ENCODE measurements at places on chromosomes 1 and 21. TPM values are rescaled to one million over a fixed set of nuclear protein-coding genes. Genes with fewer than 3 reads are reported as not detected.

DNA sequence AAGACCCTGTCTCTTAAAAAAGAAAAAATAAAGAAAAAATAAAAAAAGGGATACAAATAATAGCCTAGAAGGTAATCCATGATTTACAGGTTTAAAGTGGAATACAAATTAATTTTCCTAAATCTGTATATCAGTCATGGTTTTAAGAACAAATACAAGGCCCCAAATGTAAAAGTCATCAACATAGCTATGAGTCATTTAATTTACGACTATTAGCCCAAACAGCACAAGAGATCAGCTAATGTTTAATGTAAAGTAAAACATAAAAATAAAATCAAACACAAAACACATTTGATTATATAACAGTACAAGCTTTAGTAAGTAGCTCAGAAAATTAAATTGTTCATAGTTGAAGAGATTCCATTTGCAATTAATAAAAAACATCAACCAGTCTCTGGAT, 20.3 kb upstream of the TAL1 start:
- H3K27ac ChIP-seq: no peak overlapping the region
- no peaks in the 10 kb centered on the region for H3K36me3 ChIP-seq
- no peak overlapping the region for H3K4me3 ChIP-seq
- H3K27me3 ChIP-seq: no peaks in the 10 kb centered on the region

GRCh38 chr1:160993544-160994193, 27.3 kb downstream of the F11R start:
- no peak overlapping the region for H3K27ac ChIP-seq
- H3K36me3 ChIP-seq: peaks cover 11% of the 10 kb centered on the region
- H3K4me1 ChIP-seq: peaks cover 10% of the 10 kb centered on the region
- peak; percentile 28 for DNase-seq
- no peak overlapping the region for H3K4me3 ChIP-seq
- no peaks in the 10 kb centered on the region for H3K27me3 ChIP-seq

- H3K4me1 ChIP-seq: peaks cover 17% of the 10 kb centered on the region
- no peak overlapping the region for H3K27ac ChIP-seq
- peaks cover 28% of the 10 kb centered on the region for H3K27me3 ChIP-seq
Measured at GRCh38 chr21:44349847-44350772, 3.3 kb upstream of the TRPM2 start.

- peaks cover 12% of the 10 kb centered on the region for H3K4me1 ChIP-seq
- H3K36me3 ChIP-seq: peaks cover 92% of the 10 kb centered on the region
- H3K27me3 ChIP-seq: no peaks in the 10 kb centered on the region
- DNase-seq: no peak
Measured at GRCh38 chr1:19081218-19081893, 124.9 kb upstream of the IFFO2 start.

SAMD11 gene
- 6.0 TPM for total RNA-seq

- no peaks in the 10 kb centered on the region for H3K27me3 ChIP-seq
- H3K27ac ChIP-seq: no peak overlapping the region
- no peaks in the 10 kb centered on the region for H3K36me3 ChIP-seq
- H3K4me3 ChIP-seq: no peak overlapping the region
- DNase-seq: no peak
- H3K4me1 ChIP-seq: peaks cover 34% of the 10 kb centered on the region
Measured at GRCh38 chr1:168469690-168470089, 74.1 kb downstream of the XCL2 start.
